ENCODE measurements at places on chromosomes 12 and 14. TPM values are rescaled to one million over a fixed set of nuclear protein-coding genes. Genes with fewer than 3 reads are reported as not detected.

The EFS gene
- total RNA-seq, result 11.5 TPM

GRCh38 chr14:95062220-95062619 is 95.1 kb downstream of the DICER1 start:
- no peak overlapping the region for H3K4me3 ChIP-seq
- no peaks in the 10 kb centered on the region for H3K36me3 ChIP-seq
- DNase-seq, result no peak
- no peak overlapping the region for H3K27ac ChIP-seq
- peaks cover 9% of the 10 kb centered on the region for H3K27me3 ChIP-seq
- peaks cover 10% of the 10 kb centered on the region for H3K4me1 ChIP-seq

GRCh38 chr12:104473374-104473983 is 16.7 kb downstream of the CHST11 start:
- H3K27ac ChIP-seq, result no peak overlapping the region
- H3K36me3 ChIP-seq, result no peaks in the 10 kb centered on the region
- no peak overlapping the region for H3K4me3 ChIP-seq
- DNase-seq, result no peak

DNA sequence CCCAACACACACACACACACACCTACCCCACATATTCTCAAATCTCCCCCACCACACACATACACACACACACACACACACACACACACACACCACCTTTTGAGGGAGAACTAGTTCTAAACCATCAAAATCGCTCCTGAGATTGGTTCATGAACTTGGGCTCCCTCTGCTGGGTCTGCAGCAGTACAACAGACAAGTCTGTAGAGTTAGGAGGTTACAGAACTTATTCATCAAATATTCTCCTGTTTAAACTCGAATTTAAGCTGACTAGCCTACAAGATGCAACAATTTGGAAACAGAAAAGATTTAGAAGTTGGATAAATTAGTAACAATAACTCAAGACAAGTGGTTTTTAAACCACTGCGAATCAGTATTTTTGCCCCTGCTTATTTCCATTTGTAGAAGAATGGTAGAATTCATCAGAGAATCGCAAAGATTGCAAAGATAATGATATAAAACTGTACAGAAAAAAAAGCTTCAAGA is 136.4 kb upstream of the USP15 start:
- no peak overlapping the region for H3K27ac ChIP-seq
- H3K4me3 ChIP-seq, result no peak overlapping the region
- H3K27me3 ChIP-seq, result no peaks in the 10 kb centered on the region

The INSM2 gene
- not detected for total RNA-seq

DNA sequence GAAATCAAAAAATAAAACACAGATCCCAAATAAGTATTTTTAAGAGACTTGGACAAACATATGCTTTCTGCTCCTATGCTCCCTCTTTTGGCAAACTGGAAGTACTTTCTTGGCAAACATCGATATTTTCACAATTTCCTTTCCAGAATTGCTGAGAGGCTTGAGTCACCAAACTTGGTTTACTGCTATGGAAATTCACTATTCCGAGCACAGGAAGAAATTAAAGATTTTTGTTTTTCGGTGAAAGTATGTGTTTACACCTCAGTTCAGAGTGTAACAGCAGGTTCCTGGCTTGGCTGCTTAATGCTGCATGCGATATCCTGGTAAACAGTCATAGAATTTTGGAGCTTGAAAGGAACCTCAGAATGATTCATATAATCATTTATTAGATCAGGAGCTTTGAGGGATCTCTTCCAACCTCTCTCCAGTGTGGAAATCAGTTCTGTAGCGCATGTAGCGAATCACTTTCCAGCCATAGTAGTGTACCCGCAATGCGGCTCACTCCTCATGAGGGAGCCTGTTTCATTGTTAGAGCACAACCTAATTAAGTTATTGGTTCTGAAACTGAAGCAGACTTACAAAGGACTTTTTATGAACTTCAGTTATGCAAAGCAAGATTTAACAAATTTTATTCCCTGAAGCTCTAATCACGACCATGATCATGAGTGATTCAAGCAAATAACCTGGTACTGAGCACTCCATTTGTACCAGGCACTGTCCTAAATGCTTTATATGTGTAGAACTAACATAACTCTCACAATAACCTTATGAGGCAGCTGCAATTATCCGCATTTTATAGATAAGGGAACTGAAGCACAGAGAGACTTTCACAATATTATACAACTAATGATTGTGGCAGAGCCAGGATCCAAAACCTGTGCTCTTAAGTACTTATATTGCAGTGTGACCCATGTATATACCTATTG is 56.4 kb upstream of the ATP2A2 start:
- peak overlapping the region; percentile 76 for H3K27ac ChIP-seq
- peak overlapping the region; percentile 72 for H3K4me3 ChIP-seq
- 0 out of 2 replicates have a peak, but pooled peaks cover 3% of the 10 kb centered on the region for H3K27me3 ChIP-seq
- peaks cover 9% of the 10 kb centered on the region for H3K36me3 ChIP-seq
- peak; percentile 85 for DNase-seq
- peaks cover 32% of the 10 kb centered on the region for H3K4me1 ChIP-seq

- H3K4me3 ChIP-seq, result no peak overlapping the region
- DNase-seq, result no peak
- H3K27me3 ChIP-seq, result no peaks in the 10 kb centered on the region
- H3K27ac ChIP-seq, result no peak overlapping the region
- H3K4me1 ChIP-seq, result no peaks in the 10 kb centered on the region
- H3K36me3 ChIP-seq, result no peaks in the 10 kb centered on the region
Measured at GRCh38 chr12:71233083-71233482, 75.3 kb upstream of the TSPAN8 start.

The ADAM21 gene
- total RNA-seq, result 0.56 TPM

- DNase-seq, result no peak
- no peak overlapping the region for H3K27ac ChIP-seq
- H3K4me3 ChIP-seq, result no peak overlapping the region
Measured at GRCh38 chr14:25537846-25538455, 488.0 kb upstream of the STXBP6 start.

The IRAK3 gene
- 1.0 TPM for total RNA-seq

- 0 out of 2 replicates have a peak, but pooled peaks cover 4% of the 10 kb centered on the region for H3K36me3 ChIP-seq
- DNase-seq, result no peak
- H3K4me1 ChIP-seq, result no peaks in the 10 kb centered on the region
- H3K4me3 ChIP-seq, result no peak overlapping the region
- H3K27ac ChIP-seq, result no peak overlapping the region
Measured at GRCh38 chr14:63006531-63006930, 38.7 kb downstream of the KCNH5 start.

DNA sequence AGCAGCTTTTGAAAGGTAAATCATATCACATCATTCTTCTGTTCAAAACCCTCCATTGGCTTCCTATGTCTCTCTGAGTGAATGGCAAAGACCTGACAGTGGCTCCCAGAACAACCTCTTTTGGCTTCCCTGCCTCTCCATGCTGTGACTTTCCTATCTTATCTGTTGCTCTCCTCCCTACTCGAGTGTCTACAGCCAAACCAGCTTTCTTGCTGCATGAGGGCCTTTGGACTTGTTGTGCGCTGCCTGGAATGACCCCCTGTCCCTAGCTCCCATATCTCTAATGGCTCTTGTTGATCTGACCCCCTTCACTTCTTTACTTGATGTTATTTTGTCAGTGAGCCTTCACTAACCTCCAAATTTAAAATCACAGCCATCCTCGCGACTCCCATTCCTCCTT is 2.5 kb downstream of the SYNE2 start:
- DNase-seq, result no peak
- peaks cover 23% of the 10 kb centered on the region for H3K4me1 ChIP-seq
- no peaks in the 10 kb centered on the region for H3K36me3 ChIP-seq

DNA sequence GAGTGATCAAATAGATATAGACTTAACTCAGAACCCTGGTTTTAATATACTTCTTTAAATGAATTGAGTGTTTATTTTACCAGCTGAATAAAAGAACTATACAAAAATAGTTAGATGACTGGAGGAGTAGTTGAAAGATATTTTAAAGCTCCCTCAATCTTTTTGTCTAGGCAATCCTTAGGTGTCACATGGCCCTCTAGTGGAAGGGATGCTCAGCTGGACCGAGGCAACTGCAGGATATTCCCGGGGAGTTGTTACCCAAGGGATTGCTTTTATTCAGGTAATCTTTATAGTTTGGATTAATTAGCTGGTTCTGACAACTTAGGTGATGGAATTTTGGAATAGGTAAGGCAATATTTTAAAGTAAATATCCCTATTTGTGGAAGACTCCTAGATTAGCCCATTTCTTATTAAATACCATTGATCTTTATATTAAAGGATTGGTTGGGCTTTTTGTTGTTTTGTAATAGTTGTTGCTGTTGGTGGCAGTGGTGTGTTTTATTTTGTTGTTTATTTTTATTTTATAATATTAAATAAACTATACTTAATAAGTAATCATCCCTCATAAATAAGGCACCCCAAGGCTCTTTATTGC is 57.1 kb downstream of the ZDHHC17 start:
- H3K4me3 ChIP-seq, result no peak overlapping the region
- peak; percentile 26 for DNase-seq
- H3K27ac ChIP-seq, result no peak overlapping the region
- peaks cover 23% of the 10 kb centered on the region for H3K4me1 ChIP-seq
- no peaks in the 10 kb centered on the region for H3K27me3 ChIP-seq
- H3K36me3 ChIP-seq, result no peaks in the 10 kb centered on the region

- peaks cover 80% of the 10 kb centered on the region for H3K27me3 ChIP-seq
- H3K4me1 ChIP-seq, result peaks cover 6% of the 10 kb centered on the region
- no peak for DNase-seq
- H3K27ac ChIP-seq, result peak overlapping the region; percentile 53
- peaks cover 6% of the 10 kb centered on the region for H3K36me3 ChIP-seq
Measured at GRCh38 chr12:52058631-52059361, 7.6 kb downstream of the NR4A1 start.

DNA sequence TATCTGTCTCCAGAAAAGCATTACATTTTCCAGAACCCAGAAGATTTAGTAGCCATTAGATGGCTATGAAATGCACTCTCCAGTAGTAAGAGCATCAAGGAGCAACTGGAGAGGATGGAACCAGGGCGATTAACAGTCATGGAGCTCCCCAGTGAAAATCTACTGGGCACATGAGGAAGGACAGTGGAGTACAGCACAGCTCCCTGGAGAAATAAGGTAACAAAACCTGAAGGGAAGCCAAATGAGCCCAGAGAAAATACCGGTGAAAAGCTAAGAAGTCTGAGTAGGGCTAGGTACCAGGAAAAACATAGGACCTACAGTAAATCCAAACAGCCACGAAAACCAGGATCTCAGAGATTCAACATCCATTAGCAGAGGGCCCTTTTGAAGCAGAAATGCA is 21.6 kb downstream of the SOX5 start:
- H3K27me3 ChIP-seq, result no peaks in the 10 kb centered on the region
- H3K4me3 ChIP-seq, result no peak overlapping the region
- DNase-seq, result no peak
- H3K4me1 ChIP-seq, result no peaks in the 10 kb centered on the region
- H3K27ac ChIP-seq, result no peak overlapping the region

The PRICKLE1 gene
- total RNA-seq, result 2.9 TPM

The TPH2 gene
- not detected for total RNA-seq

GRCh38 chr14:24508155-24508840 is at the start of gene CMA1:
Gene CMA1 (minus strand): TSS chr14:24508265. CDS start chr14:24508235, 30 bp downstream.
- no peak within 1 kb of the TSS for H3K4me3 ChIP-seq
- no peak for DNase-seq
- H3K36me3 ChIP-seq, result no peaks in the 10 kb centered on the region
- no peaks in the 10 kb centered on the region for H3K4me1 ChIP-seq
- H3K27ac ChIP-seq, result no peak within 1 kb of the TSS

DNA sequence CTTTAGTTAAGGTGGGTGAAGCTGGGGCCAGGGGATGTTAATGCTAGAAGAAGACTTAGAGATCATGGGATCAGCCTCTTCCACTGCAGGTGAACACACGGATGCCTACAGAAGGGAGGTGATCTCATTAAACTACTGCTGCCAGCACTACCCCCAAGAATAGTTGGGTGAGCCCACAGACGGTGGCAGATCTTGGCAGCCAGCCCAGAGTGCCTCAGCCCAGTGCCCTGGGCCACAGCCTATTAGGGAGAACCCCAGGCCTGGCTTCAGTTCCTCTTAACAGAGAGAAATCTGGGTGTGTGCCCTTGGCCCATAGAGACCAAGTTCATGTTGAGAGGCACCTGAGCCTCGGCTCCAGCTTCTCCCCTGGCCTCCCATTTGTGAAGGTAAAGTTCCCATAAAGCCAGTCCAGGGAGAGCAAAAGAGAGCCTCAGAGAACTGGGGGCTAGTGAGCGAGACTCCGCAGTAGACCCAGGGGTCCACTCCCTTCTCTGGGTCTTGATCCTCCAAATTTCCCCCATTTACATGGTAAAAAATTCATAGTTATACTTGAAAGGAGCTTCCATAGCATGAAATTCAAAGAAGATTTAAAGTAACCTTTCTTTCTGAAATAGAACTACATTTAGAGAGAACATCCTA is 125.0 kb upstream of the CCND2 start:
- peaks cover 8% of the 10 kb centered on the region for H3K27me3 ChIP-seq
- no peak overlapping the region for H3K27ac ChIP-seq
- H3K4me1 ChIP-seq, result no peaks in the 10 kb centered on the region
- H3K36me3 ChIP-seq, result no peaks in the 10 kb centered on the region

- H3K4me1 ChIP-seq, result no peaks in the 10 kb centered on the region
- H3K27ac ChIP-seq, result no peak overlapping the region
- peaks cover 8% of the 10 kb centered on the region for H3K36me3 ChIP-seq
- H3K4me3 ChIP-seq, result no peak overlapping the region
- DNase-seq, result no peak
Measured at GRCh38 chr14:94638961-94639817, 27.0 kb downstream of the SERPINA3 start.

DNA sequence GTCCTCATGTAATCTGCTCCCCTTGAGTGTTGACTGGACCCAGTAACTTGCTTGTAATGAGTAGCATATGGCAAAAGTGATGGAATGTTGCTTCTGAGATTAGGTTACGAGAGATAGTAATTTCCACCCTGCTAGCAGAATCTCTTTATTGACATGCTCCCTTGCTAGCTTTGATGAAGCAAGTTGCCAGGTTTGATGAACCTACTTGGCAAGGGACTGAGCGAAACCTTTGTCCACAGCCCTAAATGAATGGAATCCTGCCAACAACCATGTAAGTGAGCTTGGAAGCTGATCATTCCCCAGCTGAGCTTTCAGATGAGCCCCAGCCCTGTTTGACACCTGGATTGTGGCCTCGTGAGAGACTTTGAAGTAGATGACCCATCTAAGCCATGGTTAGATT is 120.8 kb upstream of the PLXNC1 start:
- H3K36me3 ChIP-seq, result peaks cover 22% of the 10 kb centered on the region
- DNase-seq, result no peak
- no peak overlapping the region for H3K27ac ChIP-seq
- peaks cover 6% of the 10 kb centered on the region for H3K4me1 ChIP-seq

The GZMB gene
- total RNA-seq, result not detected

The SLC7A7 gene
- total RNA-seq, result 0.50 TPM

DNA sequence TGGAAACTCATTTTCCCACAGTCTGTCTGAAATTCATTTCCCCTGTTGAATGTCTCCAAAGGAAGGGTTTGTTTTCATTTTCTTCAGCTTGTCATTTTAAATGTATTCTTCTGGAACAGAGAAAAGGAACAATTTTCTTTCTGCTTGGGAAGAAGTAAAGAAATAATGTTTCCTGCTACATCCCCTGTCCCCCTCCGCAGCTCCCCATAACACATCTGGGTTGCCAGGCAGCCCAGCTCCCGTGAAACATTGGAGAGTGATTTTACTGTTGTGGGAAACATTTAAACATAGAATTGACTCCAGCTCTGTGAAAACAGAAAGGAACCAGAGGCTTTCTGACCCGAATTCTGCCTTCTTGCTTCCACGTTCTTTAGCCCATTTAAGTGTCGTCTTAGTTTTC is 159.5 kb downstream of the TMEM132C start:
- peaks cover 5% of the 10 kb centered on the region for H3K27me3 ChIP-seq
- no peaks in the 10 kb centered on the region for H3K4me1 ChIP-seq
- no peak overlapping the region for H3K27ac ChIP-seq
- H3K4me3 ChIP-seq, result no peak overlapping the region
- H3K36me3 ChIP-seq, result peaks cover 7% of the 10 kb centered on the region

The TNFAIP2 gene
- total RNA-seq, result 48.6 TPM

The HOXC12 gene
- not detected for total RNA-seq

All from HFFc6 (cell line).